Inflammatory macrophage (primary cell): ENCODE measurements at places on chromosomes 2 and 18.

- DNase-seq: no peak
Observed at GRCh38 chr18:79366177-79367094, 29.3 kb upstream of the NFATC1 start.

DNA sequence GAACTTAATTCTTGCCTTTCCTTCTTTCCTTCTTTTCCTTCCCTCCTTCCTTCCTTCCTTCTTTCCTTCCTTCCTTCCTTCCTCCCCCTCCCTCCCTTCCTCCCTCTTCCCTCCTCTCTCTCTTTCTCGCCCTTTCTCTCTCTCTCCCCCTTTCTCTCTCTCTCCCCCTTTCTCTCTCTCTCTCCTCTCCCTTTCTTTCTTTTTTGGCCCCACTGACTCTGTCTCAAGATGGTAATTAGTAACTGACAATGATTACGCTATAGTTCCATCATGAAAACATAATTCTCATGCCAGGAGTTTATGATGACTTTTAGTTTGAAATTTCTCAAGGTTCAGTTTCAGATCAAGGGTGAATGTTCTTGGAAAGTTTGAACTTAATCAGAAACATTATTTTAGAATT is 14.8 kb upstream of the CTLA4 start:
- no peak for DNase-seq

- DNase-seq: peak; percentile 67
Observed at GRCh38 chr2:187499941-187500532, 52.0 kb upstream of the CALCRL start.

GRCh38 chr2:153823880-153824279 is 47.8 kb upstream of the GALNT13 start:
- DNase-seq: no peak

DNA sequence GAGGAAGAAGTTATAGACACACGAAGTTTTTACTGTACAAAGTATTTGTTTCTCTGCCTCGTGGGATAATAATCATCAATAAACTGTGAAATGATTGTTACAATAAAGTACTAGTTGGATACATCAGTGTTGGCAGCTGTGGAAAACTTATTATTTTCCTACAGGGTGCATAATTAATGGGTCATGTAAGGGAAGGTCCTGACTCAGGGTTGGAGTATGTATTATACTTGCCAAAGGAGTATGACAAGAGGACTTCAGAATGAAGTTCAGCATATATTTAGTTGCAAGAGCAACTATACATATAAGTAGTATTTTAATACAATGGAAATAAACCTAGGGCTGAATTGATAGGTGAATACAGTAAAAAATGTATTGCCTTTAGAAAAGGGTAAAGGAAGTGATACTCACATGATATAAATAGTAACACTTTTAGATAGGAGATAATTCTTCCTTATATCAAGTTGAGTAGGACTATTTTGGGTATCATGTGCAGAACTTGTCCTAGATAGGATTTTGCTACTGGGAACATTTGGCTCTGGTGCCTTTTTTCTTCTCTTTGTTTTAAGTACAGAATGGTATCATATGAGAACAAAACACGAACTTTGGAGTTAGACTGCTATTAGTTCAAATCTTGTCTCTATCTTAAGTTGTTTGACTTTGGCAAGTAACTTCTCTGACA is 79.1 kb downstream of the PLCL1 start:
- no peak for DNase-seq

- DNase-seq: no peak
Observed at GRCh38 chr2:76984359-76984758, 537.8 kb downstream of the LRRTM4 start.

DNA sequence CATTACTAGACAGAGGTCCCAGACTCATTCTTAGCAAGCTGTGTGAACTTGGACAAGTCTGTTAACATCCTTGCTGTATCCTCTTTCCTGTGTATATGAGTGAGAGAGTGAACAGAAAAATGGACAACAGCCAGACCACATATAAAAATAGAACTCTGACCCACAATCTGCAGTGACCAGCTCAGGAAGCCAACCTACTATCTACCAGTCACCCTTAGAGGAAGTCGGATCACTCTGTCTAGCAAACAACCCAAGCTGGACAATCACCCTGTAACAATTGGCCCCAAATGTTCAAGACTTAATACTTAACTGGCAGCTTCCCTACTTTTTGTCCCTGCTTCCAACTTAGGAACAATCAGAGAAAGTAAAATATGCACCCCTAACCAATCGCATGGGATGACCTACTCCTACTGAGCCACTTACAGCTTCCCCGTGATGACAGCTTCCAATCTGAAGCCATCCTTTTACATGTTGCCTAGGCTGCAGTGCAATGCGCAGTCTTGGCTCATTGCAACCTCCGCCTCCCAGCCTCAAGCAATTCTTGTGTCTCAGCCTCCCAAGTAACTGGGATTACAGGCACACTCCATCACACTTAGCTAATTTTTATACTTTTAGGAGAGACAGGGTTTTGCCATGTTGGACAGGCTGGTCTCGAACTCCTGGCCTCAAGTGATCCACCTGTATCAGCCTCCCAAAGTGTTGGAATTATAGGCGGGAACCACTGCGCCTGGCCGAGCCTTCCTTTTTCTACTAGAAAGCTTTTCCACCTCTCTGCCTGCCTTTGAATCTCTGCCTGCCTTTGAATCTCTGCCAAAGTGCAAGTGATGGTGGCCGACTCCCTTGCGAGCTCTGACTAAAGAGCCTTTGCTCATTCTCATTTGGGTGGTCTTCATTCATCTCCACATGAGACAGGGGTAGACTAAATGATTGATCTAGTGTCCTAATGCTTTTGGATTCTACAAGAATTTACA is 158.3 kb upstream of the NDUFV2 start:
- peak; percentile 76 for DNase-seq

DNA sequence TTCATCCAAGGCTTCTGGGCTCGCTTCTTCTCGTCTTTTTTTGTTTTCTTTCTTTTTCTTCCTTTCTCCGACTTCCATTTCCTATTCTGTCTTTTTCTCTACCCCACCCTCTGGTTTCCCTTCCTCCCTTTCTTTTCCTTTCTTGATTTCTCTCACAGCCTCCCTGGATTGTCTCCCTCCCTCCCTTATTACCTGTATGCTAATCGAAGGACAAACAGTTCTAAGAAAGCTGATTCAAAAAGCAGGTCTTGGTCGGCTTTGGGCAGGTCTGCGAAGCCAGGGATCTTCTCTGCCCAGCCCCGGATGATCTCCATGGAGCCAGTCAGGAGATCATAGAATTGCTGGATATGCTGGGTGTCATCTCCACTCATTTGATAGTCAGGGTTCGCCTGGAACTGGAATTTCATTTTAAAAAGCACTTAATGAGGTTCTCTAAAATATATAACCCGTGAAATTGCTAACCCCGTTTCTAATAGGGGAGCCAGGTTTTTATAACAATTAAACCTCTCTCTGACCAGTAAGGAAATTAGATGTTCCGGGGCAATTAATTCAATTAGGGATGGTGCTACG is 5.9 kb downstream of the NR4A2 start:
- DNase-seq: no peak

DNA sequence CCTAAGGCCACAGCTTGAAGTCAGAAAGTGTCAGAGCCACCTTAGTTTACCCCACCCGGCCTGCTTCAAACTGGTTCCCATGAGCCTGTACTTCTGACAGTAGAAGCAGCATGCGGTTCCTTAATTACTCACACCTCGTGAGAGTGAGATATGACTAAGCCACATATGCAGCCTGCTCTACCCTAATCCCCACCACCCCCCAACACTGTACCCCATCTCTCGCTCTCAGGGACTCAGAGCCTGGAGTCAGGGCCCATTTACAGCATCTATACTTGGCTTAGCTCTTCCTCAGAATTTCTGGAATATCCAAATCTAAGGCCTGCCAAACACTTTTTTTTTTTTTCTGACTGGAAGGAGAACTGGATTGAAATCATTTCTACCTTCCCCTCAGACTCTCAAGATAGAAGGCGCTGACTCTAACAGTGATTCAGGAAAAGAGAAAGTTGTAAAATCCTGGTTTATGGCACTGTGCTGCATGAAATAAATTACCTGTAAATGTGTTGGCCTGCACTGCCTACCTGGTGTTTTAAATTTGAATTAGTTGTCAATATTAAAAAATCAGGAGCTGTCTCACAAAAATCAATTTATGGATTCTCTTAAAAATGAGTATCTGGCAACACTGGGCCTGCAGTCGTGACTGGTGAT is 360.0 kb downstream of the RND3 start:
- DNase-seq: no peak

DNA sequence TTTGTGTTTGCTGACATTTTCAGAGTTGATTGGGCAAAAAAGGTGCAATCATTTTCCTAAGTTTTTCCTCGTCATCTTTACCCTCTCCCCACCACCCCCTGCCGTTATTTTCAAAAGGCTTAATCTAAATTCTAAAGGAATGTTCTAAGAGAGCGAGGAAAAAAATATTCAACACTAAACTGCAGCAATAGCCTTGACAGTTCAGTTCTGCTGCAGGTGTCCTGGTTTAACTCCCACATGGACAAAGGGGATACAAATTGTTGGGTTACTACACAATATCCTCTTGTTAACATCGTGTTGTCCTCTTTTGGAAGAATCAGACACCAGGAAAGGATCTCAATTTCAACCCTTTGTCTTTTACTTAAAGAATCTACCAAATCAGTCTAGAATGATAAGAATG is 696.5 kb downstream of the NRXN1 start:
- no peak for DNase-seq

- DNase-seq: no peak
Observed at GRCh38 chr2:163732727-163733126, 3.1 kb downstream of the FIGN start.

GRCh38 chr2:60302377-60303126 is 250.9 kb downstream of the BCL11A start:
- no peak for DNase-seq

GRCh38 chr2:99249951-99250350 is 5.5 kb downstream of the LYG2 start:
- no peak for DNase-seq

DNA sequence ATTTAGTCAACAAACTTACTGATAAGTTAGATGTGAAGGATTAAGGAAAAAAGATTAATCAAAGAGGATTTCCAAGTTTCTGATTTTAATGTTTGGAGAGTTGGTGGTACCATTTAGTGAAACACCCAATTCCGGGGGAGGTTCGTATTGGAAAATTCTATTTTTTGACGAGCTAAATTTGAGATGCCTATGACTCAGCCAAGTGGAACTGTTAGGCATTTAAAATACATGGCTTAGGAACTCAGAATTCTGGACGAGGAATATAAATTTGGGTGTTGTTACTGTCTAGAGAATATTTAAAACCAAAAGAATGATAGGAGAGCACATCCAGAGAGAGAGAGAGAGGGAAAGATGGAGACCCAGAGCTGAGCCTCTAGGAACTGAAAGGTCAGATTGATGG is 103.6 kb downstream of the TMX3 start:
- DNase-seq: no peak

DNA sequence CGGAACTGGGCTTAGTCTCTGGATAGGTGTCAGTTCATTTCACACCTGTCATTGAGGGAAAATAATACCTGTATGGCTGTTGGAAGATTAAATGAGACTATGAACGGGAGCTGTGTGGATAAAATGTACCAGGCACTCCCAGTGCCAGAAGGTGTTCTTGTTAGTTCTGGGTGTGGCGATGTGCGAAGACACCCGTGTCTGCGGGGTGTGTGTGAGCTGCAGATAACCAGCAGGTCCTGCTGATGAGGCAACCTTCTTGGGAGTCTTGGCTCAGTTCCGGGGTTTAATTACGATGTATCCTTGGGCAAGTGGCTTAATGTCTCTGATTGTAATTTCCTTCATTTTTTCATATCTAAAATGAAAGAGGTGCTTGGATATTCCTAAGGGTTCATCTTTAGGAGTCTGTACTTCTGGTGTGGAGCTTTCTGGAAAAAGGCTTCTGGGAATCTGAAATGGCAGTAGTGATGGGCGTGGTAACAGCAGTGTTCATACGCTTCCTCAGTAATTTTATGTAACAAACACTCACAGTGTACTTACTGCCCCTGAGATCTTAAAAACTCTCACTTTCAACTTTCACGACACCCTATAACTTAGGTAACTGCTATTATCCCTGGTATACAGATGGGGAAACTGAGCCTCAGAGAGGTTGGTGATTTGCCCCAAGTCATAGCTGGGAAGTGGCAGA is 35.0 kb downstream of the NEDD4L start:
- no peak for DNase-seq

GRCh38 chr2:21030983-21031968 is 12.6 kb downstream of the APOB start:
- no peak for DNase-seq

- no peak for DNase-seq
Observed at GRCh38 chr2:102435741-102436140, 12.8 kb downstream of the IL18RAP start.

- no peak for DNase-seq
Observed at GRCh38 chr2:128412181-128412871, 93.7 kb upstream of the HS6ST1 start.

DNA sequence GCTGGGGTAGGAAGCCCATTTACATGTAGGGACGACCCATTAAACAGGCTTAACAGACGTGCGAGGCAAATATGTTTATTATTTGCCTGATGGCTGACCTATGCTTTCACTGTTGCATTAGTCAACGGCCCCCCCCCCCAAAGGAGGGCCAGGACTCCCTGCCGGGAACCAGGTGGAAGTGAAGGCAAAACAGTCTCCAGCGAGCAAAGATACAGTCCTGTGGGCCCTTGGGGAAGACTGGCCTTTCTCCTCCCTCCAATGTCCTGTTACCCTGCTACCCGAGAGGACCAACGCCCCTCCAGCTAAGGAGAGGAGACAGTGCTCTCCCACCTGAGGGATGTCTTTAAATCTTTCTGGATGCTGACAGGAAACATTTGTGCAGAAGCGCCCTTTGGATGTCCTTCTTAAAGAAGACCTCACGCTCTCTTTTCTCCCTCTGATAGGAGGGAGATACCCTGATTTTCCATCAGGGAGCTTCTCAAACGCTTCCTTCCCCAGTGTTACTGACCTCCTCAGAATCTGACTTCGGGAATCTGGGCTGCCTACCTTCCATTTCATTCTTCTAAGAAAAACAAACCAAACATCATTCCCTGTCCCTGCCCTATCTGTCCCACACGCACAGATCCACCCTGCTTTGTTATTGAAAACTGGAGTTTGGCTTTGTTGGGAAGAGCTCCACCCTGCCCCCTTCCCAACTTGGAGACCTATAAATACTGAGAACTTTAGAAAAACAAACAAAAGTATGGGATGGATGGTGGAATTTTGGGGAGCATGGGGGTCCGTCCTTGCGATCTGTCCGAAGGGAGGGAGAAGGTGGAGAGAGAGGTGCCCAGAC is 135.9 kb upstream of the SIX3 start:
- DNase-seq: no peak

DNA sequence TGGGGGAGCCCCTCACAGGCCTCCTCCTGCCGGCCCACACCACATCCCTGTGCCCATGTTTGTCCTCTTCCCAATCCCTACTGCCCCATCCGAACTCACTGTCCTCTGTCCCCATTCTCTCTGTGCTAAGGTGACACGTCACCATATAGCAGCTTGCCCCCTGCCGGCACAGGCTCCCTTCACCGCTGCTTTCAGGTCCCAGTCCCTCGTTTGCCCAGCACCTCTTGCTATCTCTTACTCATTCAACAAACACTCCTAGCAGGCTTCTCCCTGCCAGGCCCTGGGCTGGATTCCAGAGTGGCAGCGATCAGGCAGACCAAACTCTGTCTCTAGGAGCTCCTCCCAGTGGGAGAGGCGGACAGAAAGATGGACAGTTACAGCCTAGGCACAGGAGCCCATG is 74.3 kb downstream of the TFCP2L1 start:
- no peak for DNase-seq

- DNase-seq: no peak
Observed at GRCh38 chr2:237074211-237074993, 11.3 kb upstream of the COPS8 start.
